ENCODE measurements at places on chromosomes 12 and 14.

- DNase-seq = no peak
Observed at GRCh38 chr12:26077915-26078702, 46.7 kb downstream of the BHLHE41 start.

DNA sequence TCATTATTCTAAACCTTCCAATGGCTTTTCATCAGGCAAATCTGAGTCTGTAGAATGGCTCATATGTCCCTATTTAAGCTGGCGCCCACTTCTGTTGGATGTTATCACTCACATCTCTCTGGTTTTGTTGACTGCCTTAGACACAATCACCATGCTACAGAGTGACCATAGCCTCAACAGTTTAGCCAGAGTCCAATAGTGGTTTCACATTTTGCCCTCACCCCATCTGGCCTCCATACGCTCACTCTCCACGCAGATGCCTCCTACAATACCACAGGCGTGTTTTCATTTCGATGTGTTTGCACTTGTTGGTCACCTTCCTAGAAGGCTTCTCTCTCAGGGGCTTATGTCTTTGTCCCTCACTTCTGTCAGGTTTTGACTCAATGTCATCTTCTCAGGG lies 3.4 kb downstream of the KLRB1 start:
- no peak for DNase-seq

DNA sequence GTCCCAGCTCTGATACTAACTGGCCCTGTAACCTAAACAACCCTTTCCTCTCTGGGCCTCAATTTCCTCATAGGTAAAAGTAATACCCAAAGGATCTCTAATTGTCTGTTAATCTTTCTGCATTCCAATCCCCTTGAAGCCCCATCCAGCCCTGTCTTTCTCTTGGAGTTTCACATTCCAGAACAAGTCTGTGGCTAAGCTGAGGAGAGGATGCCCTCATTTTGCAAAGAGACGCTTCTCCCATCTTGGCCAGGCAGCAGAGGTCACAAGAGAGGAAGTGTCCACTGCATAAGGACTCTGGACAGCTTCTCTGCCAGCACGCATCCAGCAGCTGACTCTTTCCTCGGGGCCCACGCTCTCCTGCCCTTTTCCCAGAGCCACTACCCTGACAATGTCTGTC lies 263.4 kb upstream of the FKBP4 start:
- DNase-seq = no peak

- no peak for DNase-seq
Observed at GRCh38 chr14:88228522-88229236, 94.4 kb downstream of the KCNK10 start.

GRCh38 chr12:104063712-104064030 lies 660 bp upstream of the HCFC2 start:
- no peak for DNase-seq

DNA sequence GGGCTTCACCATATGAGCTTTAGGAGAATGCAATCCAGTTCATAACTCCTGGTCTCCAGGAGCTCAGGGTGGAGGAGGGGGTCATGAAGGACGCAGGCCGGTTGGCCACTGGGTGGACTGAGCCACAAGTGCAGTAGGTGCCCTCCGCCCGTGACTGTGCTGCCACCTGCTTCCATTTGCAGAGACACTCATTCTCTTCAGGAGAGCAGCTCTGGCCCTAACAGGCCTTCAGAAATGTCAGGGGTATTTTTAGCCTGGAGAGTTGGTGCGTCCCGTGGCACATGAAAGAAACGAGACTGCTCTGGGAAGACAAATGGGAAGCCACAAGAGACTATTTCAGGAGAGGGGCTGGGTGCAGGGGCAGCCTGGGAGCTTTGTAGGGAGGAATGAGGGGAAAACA lies 74.6 kb upstream of the MYL2 start:
- DNase-seq = no peak

GRCh38 chr12:95522692-95523091 lies 28.6 kb downstream of the USP44 start:
- DNase-seq = no peak

GRCh38 chr14:91681118-91681517 lies 50.8 kb downstream of the CATSPERB start:
- DNase-seq = no peak

DNA sequence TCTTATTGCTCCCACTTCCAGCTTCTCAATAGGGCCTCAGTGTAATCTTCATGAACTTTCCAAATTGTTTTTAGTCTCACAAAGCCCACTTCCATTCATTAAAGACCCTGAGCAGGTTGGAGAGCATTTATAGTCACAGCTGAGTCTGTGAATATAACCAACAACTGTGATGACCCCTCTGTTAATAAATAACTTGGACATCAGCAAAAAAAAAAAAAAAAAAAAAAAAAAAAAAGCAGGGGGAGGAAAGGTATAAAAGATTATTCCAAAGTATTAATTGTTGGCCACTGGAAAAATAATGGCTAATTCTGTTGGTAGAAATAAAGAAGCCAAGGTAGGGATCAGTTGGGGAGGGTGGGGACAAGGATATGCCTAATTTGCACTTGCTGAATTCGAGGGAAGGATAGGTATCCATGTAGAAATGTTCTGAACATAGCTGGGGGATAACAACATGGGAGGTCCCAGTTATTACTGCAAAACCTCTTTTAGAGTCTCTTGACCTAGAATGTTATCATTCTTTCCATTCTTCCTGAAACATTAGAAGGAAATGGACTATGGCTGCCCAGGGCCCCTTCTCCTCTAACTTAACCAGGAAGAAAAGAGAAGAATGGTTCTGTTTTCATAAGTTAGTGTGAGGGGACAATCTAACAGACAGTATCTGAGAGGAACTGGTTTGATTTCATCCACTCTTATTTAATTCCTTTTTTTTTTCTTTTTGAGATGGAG lies 56.5 kb downstream of the SAMD4A start:
- no peak for DNase-seq

- DNase-seq = no peak
Observed at GRCh38 chr12:50505675-50506530, 1.1 kb downstream of the DIP2B start.

GRCh38 chr14:70666361-70666686 lies 24.6 kb downstream of the TTC9 start:
- DNase-seq = no peak

GRCh38 chr12:54657105-54657607 lies 9.0 kb upstream of the DCD start:
- DNase-seq = no peak

- DNase-seq = no peak
Observed at GRCh38 chr12:109783135-109783964, 49.8 kb downstream of the TRPV4 start.

DNA sequence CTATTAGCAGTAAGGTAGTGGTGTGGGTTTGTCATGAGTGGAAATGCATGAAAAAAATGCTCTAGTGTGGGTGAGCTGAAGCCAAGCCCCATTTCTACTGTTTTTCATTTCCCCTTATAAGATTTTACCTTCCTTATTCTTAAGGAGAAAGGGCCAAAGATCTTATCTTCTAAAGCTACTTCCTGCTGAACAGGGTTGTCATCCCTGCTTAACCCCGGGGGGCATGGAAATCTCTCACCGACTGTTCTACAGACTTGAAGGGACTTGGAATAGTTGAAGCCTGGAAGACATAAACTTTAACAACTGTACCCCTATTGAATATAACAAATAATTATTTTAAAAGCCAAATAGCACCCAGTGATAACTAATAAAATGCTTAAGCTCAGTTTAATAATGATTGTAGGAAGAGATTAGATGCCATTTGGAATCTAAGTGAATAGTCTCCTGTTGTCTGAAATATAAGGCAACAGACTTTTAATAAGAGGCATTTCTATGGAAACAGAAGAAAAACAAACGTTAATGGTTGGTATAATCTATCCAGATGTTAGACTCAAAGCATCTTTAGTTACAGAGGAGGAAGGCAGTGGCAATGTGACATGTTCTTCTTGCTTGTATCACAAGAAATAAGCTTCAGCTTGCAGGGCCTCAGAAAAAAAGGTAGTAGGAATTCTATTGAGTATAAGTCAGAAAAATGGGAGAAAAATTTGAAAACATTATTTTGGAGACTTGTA lies 1.8 kb upstream of the GMFB start:
- no peak for DNase-seq

GRCh38 chr14:79802093-79802492 lies 409.2 kb downstream of the DIO2 start:
- no peak for DNase-seq

GRCh38 chr14:46279776-46280175 lies 371.8 kb downstream of the RPL10L start:
- no peak for DNase-seq

DNA sequence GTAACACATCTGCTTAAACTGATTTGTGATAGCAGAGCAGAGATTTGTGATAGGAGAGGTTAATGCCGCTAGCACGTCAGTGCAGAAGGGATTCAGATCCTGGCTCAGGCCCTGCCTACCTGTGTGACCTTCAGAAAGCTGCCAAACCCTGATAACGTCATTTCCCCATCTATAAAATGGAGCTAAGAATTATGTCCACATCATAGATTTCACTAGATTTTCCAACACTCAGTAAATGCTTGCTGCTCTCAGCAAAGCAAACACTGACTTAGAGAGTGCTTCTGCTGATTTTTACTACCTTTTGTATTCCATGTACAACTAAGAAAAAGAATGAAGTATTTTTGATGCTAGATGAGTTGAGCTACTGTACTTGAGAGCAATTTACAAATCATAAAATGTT lies 261.4 kb downstream of the ITPR2 start:
- DNase-seq = no peak

DNA sequence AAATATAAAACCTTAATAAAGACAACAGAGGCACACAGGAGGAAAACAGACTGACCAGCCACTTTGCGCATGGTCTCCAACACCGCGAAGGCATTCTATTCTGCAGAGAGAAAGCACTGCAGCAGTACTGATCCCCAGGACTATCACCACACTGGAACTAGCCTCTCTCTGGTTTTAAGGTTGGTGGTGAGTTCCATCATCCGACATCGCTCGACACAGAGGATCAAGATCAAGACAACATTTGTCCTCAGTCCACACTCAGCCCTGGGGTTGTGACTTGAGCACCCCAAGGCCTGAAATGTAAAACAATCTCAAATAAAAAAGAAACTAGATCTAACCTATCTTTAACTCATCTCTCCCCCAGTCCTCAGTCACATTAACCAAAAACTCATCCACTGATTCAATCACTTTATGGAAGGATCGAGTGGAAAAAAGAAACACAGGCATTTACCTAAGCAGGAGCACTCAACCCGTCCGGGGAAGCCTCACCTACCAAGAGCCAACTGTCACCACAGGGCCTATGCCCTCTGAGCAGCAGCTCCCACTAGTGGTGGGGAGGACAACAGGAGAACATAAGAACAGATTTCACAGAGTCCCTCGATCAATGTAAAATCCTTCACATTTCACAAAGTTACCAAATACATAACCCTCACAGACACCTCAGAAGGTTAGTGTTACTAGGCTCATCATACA lies 17.7 kb downstream of the STXBP6 start:
- DNase-seq = no peak

DNA sequence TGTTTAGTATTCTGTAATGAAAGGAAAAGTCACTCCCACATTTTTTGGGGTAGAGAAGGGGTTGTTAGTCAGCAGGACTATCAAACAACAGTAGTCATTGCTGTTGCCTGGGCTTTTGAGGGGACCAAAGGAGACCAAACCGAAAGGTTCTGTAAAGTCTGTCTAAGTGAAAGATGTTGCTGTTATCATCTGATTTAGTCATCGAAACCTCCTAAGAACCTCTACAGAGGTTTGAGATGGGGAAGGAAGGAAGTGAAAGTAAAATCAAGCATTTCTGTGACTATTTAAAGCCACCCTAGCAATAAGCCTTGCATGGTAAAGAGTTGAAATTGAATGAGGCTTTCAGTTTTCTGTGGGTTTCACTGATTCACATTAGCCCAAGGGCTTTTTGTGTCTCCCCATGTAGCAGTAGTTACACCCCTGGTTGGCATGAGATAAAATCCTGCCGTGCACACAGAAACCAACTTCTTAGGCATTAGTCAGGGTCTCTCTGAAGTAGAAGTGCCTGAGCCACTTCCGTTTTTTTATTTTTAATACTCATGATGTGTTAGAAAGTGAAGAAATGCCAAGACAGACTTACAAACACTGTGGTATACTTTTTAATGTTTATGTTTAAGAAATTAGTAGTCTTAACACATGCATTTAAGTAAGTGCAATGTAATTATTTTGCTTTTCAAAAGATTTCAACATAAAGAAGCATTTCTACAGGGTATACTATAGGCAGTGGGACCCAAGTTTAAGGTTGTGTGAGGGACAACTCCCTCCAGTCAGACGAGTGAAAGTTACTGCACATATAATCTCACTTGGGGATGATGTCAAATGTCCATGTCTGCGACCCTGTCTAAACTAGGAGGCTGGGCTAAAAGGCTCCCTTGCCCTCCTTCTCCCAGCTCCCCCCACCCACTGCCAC lies 50.4 kb downstream of the DYRK2 start:
- no peak for DNase-seq
